ENCODE measurements at places on chromosomes 3 and 15.

- DNase-seq = no peak
Observed at GRCh38 chr3:130341388-130341787, 4.1 kb upstream of the COL6A5 start.

GRCh38 chr3:159151130-159151529 lies 349.3 kb downstream of the MFSD1 start:
- no peak for DNase-seq

GRCh38 chr15:55587321-55588069 lies 650 bp downstream of the PYGO1 start:
- DNase-seq = no peak

GRCh38 chr3:17122758-17123157 lies 238.0 kb downstream of the PLCL2 start:
- no peak for DNase-seq

GRCh38 chr3:196988241-196989029 lies 19.8 kb upstream of the PIGZ start:
- no peak for DNase-seq

DNA sequence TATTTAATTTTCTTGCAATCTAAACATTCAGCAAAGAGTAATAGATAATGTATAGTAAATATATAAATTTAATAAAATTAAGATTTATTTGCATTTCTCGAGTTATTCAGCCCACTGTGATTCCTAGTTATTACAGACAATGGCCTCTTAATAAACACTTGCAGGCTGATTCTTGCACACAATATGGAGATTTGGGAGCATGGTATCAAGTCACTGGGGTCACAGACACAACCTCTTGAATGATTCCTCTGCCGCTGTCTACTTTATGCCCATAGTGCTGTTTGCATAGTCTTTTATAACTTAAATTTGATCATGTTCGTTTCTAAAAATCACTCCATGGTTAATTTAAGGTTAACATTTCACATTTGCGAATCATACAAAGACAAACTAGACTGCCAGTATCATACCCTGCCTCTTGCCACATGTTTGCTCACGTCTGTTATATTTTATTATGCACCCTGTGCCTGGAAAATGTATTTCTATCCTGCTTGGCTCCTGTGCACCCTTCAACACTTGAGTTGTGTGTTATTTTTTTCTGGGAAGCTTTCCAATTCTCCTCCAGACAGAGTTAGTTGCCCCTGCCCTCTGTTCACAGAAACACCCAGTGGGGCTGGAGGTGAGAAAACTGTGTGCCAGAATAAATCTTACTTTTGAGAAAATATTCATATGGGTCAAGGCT lies 206.3 kb upstream of the ROBO1 start:
- DNase-seq = no peak

GRCh38 chr15:75801859-75802593 lies 41.2 kb upstream of the UBE2Q2 start:
- DNase-seq = peak; percentile 82

DNA sequence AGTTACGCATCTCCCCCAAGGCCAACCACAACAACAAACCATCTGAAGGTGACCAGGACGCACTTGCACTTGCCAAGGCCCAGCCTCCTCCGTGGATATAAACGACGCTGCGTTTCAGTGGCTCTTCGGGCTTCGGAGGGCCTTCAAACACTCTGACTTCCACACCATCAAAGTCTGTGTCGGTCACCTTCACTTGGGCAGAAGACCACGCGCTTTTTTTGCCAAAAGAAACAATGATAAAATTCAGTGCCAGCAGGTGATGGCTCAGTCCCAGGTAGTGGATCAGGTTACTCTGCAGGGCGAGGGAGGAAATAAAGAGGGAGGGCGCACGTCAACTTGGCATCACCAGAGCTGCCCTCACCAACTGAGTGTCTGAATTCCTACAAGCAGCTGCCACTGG lies 63.0 kb downstream of the NCEH1 start:
- no peak for DNase-seq

All from activated CD4-positive, alpha-beta T cell treated with anti-CD3 and anti-CD28 coated beads, Interleukin-2, amount 10 ng/mL, durations not matched to agents 7 days and 5 days (primary cell).